ENCODE measurements at places on chromosomes 7 and 10. TPM values are rescaled to one million over a fixed set of nuclear protein-coding genes. Genes with fewer than 3 reads are reported as not detected.
A peak's percentile ranks its signal among the peaks of the same experiment; 100 is the strongest.

TSPAN15 gene
- 9.4 TPM for total RNA-seq

THNSL1 gene
- 3.1 TPM for total RNA-seq

FXYD4 gene
- total RNA-seq = not detected

GDF2 gene
- not detected for total RNA-seq

OR2A12 gene
- total RNA-seq = not detected

- no peaks in the 10 kb centered on the region for H3K36me3 ChIP-seq
- no peaks in the 10 kb centered on the region for H3K4me1 ChIP-seq
- H3K4me3 ChIP-seq = no peak overlapping the region
Observed at GRCh38 chr10:62760401-62760800, 44.1 kb upstream of the ADO start.

DNA sequence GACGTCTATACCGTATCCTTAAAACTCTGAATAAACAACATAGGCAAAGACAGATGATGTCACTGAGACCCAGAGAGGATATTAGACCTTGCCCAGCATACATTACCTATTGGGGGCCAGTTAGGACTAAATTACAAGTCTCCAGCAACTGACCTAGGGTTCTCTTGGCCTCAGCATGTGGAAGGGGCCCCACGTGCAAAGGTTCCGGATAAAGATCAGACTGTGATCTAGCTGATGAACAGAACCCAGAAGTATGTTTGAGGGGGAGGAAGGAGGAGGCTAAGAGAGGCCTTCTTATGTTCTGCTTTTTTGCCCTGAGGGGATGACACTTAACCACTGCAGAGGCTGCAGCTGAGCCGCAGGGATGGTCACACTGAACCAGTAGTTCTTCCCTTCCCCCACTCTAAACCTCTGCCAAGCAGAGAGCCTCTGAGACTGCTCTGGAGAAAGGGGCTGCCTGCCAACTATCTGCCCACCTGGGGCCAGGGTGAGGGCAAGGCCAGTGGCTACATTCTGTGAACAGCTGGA, 24.0 kb upstream of the KMT2C start:
- H3K36me3 ChIP-seq = no peaks in the 10 kb centered on the region
- no peaks in the 10 kb centered on the region for H3K4me1 ChIP-seq
- no peak overlapping the region for H3K4me3 ChIP-seq
- no peaks in the 10 kb centered on the region for H3K27me3 ChIP-seq
- DNase-seq = no peak

DNA sequence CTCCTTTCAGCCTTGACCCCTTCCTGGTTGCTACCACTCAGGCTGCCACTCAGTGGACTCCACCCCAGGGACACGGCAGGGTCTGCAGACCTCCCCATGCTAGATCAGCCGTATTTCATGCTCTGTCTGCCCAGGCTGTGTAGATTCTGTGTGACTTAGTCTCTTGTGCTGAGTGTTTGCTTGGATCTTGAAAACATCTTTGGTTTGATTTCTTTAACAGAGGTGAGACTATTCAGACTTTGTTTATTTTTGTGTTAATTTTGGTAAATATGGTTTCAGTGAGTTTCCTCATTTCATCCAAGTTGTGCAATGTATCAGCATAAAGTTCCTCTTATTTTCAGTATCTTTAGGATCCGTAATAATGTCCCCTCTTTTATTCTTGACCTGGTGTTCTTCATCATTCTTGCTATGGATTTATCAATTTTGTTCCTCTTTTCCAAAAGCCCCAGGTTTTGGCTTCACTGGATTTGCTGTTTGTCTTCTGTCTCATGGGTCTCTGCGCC, 21.2 kb upstream of the PWWP2B start:
- no peak overlapping the region for H3K4me3 ChIP-seq
- DNase-seq = no peak
- H3K4me1 ChIP-seq = no peaks in the 10 kb centered on the region
- no peaks in the 10 kb centered on the region for H3K27me3 ChIP-seq
- no peak overlapping the region for H3K27ac ChIP-seq

DNA sequence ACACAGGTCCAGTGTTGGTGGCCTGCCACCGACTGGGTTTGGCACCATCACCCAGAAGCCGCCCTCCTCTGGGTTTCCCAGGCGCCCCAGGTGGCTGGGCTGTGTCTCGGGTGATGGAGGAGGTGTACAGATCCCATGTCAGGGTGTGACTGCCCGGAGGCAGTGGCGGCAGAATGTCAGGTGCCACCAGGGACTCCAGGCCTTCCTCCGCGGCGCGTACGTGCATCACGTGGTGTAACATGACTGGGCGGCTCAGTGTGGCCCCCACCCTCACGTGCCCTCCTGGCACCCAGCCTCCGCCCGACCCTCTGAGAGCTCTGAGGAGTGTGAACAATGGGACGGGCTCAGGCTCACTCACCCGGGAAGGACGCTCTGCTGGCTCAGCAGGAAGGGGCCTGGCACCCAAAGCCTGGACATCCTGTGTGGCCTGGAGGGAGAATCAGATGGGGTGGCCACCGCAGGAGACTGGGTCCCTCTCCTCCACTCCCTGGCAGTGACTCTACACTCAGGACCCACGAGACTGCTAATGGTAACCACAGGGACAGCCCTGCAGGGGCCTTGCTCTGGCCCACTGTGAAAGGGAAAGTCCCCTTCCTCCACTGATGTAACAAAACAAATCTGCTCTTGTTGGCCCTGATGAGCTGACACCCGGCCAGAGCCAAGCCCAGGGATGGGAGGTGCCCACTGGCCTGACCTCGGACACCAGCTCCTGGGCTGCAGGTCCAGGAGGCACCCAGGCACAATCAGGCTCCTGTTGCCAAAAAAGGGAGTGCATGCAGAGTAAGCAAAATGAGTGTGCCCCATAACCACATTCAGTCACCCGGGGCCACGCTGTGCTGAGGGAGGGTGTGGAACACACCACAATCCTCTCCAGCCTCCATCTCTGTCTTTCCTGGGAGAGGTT, 164.8 kb downstream of the PRKAG2 start:
- H3K36me3 ChIP-seq = no peaks in the 10 kb centered on the region
- no peak overlapping the region for H3K27ac ChIP-seq
- peaks cover 5% of the 10 kb centered on the region for H3K4me1 ChIP-seq
- no peaks in the 10 kb centered on the region for H3K27me3 ChIP-seq

DNA sequence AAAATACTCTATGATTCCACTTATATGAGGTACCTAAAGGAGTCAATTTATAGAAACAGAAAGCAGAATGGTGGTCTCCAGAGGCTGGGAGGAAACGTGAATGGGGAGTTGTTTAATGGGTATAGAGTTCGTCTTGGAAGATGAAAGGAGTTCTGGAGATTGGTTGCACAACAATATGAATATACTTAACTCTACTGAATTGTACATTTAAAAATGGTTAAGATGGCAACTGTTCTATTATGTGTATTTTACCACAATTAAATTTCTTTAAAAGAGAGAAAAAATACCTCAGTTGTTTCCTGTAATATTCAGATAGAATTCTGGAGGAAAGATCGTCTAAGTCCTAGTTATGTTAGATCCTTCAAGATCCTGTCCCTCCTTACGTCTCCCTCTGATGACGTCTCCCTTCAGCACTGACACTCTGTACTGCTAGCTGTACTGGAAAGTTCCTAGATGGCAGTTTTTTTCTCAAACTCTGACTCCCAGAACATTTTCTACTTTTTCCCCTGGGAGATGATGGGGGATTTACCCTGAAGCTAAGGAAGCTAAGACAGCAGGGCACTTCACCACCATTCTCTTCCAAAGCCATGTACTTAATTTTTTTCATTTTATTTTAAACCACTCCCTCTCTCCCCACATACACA, 53.2 kb upstream of the CAV2 start:
- peaks cover 7% of the 10 kb centered on the region for H3K4me1 ChIP-seq
- no peaks in the 10 kb centered on the region for H3K36me3 ChIP-seq
- no peak overlapping the region for H3K27ac ChIP-seq
- no peak overlapping the region for H3K4me3 ChIP-seq
- H3K27me3 ChIP-seq = no peaks in the 10 kb centered on the region

DNA sequence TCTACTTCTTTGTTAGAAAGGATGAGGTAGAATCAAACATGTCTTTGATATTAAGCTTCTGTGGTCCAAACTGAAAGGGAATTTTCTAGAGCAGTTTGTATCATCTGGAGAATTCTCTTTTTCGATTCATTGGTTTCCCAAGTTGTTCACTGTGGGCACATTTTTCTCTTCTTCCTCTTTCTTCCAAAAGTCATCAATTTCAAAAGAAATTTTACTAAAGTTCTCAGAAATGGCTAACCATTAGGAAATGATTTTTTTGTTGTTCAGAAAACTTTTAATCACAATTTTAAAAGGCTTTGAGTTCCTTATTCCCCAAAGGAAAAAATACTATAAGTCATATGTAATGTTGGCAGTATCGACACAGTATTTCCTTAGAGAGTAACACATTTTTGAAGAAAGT, 28.3 kb upstream of the CCDC6 start:
- no peak overlapping the region for H3K27ac ChIP-seq
- H3K4me1 ChIP-seq = no peaks in the 10 kb centered on the region
- H3K4me3 ChIP-seq = no peak overlapping the region
- no peak for DNase-seq

DNA sequence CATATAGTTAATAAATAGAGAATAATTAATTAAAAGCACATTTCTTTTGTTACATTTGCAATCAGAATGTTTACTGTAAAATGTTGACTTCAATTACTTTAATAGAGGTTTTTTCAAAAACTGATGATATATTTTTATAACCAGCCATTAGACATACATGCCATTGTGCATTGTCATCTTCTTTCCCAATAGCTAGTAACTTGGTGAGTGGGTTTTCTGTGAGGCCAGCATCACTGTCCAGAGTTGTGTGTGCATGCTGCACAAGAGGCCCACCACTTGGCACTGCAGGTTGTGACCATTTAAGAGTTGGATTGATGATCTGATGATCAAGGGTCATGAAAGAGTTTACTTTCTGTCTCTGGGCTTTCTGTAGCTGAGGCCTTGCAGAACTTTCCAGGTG, 46.5 kb downstream of the TFEC start:
- no peak overlapping the region for H3K4me3 ChIP-seq
- H3K27me3 ChIP-seq = no peaks in the 10 kb centered on the region
- H3K36me3 ChIP-seq = no peaks in the 10 kb centered on the region
- peak; percentile 0 for DNase-seq

GRCh38 chr10:57679916-57680315, 587.8 kb downstream of the IPMK start:
- no peak overlapping the region for H3K27ac ChIP-seq
- no peak for DNase-seq
- H3K27me3 ChIP-seq = no peaks in the 10 kb centered on the region
- H3K36me3 ChIP-seq = no peaks in the 10 kb centered on the region
- no peaks in the 10 kb centered on the region for H3K4me1 ChIP-seq
- no peak overlapping the region for H3K4me3 ChIP-seq

DNA sequence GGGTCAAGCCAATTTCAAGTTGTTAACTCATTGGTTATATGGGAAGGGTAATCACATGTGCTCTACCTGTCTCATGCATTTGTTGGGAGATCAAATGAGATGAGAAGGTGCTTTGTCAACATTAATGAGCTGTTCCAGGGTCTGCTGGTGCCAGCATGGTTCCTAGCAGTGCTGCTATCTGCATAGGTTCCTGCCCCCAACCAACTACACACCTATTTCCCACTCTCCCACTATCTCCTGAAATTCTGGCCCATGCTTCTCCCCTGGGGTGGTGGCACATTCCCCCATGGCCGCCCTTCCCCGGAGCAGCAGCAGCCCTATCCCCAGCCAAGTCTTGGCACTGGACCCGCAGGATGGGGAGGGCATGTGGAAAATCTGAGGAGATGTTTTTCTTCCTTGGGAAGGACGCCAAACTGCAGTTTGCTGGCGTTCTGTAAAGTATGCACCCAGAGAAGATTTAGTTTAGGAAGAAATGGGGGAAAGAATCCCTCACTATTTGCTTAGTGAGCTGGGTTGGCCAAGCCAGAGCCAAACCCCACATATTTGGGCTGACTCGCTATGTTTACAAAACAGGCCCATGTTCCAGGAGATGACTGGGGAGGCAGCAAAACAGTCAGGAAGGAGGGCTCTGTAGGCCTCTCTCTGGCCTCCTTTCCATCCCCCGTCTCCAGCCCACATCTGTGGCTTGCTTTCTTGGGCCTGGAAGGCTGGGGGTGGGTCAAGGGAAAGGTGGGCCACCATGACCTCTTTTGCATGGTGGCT, 42.5 kb downstream of the PPP1R3C start:
- H3K27ac ChIP-seq = peak overlapping the region; percentile 71
- H3K4me1 ChIP-seq = peaks cover 46% of the 10 kb centered on the region
- no peaks in the 10 kb centered on the region for H3K27me3 ChIP-seq

DNA sequence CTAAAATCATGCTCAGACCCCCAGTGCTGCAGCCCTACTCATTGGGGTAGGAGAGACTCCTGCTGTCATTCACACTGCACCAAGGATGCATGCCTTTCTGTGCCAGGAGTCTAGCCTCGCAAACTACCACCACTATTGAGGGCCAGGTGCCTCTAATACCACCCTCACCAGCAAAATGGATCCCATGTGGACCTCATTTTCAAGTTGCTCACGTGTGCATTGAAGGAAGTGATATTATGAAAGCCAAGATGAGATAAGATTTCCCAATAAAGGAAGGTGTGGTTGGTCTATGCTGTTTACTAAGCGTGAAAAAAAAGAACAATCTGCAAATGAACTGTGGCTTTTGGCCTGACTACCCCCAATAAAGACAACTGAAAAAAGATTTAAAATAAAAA, 7.2 kb upstream of the LAMTOR4 start:
- H3K27ac ChIP-seq = no peak overlapping the region
- H3K36me3 ChIP-seq = no peaks in the 10 kb centered on the region
- DNase-seq = no peak
- no peaks in the 10 kb centered on the region for H3K27me3 ChIP-seq
- H3K4me1 ChIP-seq = no peaks in the 10 kb centered on the region

DNA sequence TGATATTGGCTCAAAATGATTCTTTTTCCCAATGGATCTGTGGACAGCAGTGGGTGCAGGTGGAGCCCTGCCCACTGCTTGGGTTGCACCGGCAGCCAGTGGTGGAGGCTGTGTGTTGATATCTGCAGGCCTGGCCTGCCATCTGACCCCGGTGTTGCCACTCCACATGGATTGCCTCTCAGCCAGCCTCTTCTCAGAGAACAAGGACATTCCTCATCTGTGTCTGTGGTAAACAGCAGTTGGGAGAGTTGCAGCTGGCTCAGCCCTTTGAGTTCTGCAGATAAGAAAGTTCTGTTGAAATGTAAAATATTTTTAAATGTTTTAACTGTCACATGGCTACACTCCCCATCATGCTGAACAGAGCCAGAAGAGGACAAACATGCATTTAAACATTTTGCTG, 374.9 kb upstream of the CELF2 start:
- no peaks in the 10 kb centered on the region for H3K27me3 ChIP-seq
- peak; percentile 4 for DNase-seq
- no peaks in the 10 kb centered on the region for H3K36me3 ChIP-seq
- no peaks in the 10 kb centered on the region for H3K4me1 ChIP-seq

GRCh38 chr7:66055321-66055956, 20.2 kb upstream of the ASL start:
- H3K4me1 ChIP-seq = peaks cover 19% of the 10 kb centered on the region
- H3K36me3 ChIP-seq = no peaks in the 10 kb centered on the region
- H3K27ac ChIP-seq = no peak overlapping the region

DNA sequence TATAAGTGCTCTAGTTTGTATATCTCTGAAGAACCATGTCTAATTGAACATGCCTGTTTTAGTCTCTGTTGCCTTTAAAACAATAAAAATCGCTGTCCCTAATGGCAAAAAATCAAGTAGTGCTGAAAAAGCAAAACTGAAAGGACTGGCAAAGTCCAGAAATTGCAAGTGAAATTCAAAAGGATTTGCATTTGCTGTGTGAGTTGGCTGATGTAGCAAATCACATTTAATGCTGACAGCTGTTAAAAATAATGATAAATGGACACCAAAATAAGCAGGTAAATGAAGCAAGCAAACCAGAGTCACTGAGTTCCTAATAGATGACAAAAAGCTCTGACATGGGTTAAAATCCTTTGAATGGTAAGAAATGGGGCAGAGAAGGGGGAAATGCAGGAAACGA, 874.1 kb downstream of the GRM8 start:
- no peaks in the 10 kb centered on the region for H3K4me1 ChIP-seq
- no peak for DNase-seq
- no peaks in the 10 kb centered on the region for H3K27me3 ChIP-seq
